ENCODE measurements at places on chromosomes 2 and 18.

DNA sequence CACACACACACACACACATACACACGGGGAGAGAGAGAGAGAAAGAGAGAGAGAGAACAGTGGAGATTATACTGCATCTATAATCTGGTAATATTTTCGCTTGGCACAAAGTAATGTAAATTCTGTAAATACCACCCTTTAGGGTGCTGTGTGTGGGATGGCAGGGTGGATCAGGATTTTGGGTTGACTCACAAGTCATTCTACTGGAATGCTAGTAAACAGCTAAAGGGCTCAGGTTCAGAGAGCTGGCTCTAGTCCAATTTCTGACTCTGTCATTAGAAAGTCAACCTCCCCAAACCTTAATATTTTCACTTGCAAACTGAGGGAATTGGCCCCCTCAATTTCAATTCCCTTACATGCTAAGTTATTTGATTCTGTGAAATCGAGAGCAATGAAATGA is 308.3 kb downstream of the TSN start:
- DNase-seq: no peak

- DNase-seq: no peak
Observed at GRCh38 chr2:8489221-8489620, 192.6 kb upstream of the ID2 start.

GRCh38 chr2:46299365-46300263 is 2.4 kb downstream of the EPAS1 start:
- DNase-seq: peak; percentile 16

DNA sequence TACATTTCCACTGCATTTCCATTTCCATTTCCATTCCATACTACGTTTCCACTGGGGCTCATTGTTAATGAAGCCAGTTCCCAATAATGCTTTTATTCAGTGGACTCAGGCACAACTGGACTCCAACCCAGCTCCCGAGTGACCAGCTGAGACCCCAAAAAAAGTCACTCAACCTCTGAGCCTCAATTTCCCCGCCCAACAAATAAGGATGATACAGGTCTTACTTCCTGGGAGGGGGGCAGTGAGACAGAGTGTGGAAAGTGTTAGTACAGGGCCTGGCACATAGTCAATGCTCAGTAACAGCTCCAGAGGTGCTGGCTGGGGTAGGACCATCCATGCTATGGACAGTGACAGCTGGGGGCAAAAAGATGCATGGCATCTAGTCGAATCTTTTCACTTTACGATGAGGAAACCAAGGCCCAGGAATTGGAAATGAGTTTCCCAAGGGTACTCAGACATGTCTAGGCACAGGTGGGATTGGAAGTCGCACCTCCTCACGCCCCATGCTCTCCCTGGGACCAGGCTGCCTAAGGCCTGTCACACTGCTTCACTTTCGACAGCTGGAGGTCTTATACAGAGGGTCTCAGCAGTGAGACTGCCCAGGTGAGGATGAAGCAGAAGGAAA is 226.5 kb downstream of the ANAPC1 start:
- no peak for DNase-seq

GRCh38 chr2:234977228-234977679 is 25.4 kb downstream of the SH3BP4 start:
- no peak for DNase-seq

DNA sequence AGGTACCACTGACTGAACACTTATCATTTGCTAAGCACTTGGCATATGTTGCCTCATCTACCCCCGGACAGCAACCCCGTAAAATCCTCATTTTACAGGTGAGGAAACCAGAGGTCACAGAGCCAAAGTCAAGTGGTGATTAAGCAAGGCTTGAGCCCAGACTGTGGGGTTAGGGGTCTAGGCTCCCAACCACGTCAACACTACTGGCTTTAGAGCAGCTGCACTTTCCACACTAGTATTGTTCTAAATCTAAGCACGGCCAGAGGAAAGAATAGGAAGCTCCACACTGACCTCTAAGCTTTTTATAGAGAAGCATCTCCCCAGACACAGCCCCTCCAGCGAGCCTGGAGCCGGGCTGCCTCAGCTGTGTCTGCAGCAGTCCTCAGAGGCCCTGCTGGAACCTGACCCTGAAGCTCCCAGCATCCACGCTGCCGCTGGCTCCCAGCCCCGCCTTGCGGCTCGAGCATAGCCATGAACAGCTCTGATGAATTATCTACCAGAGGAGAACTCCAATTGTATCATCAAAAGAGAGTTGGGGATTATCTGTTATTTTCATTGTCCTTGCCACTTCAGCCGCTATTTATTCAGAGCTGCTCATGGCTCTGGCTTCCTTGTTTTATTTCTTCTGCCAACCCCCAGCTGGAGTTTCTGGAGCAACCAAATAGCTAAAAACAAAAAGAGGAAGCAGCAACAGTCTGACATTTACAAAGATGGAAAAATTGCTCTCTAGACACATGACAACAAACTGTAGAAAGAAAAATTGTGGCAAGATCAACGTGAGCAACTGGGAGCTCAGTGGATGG is 62.2 kb upstream of the RTN4 start:
- DNase-seq: peak; percentile 81

DNA sequence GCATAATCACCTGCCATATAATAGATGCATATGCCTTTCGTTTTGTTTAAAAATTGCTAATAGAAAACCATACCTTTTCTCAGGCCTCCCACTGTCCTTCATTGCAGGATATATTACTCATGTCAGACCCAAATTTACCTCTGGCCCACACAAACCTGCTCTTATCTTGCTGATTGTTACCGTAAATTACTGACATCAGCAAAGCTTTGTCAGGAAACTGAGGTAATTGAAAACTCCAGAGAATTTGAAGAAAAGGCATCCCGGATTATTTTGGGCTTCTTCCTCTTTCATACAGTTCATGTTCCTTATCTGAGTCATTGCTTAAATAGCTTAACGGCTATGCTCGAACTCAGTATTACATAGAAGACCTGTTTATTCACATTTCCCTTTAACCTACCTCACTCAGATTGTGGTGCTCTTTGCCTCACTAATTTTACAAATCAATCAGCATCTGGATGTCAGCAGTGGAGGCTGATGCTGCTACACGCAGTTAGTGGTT is 145.7 kb downstream of the ZEB2 start:
- DNase-seq: no peak

GRCh38 chr18:59056706-59057492 is 82.8 kb upstream of the SEC11C start:
- DNase-seq: peak; percentile 69

GRCh38 chr2:210528716-210529115 is 27.7 kb upstream of the CPS1 start:
- DNase-seq: no peak

DNA sequence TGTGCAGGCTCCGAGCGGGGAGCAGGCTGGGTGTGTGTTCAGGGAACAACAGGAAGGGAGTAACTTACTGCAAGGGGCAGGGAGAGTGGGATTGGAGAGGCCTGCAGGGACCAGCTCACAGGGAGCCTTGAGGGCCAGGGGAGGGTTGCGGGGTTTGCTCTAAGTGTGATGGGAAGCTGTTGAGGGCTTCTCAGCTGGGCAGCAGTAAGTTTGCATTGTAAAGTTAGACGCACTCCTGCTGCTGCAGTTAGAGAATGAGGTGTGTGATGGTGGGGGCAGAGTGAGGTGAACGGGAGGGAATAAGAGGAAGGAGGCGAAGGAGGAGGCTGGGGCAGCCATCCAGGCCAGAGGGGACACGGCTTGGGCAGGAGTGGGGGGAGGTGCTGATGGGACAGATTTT is 53.4 kb downstream of the BOLA3 start:
- DNase-seq: no peak

GRCh38 chr2:192499476-192499875 is 304.7 kb upstream of the TMEFF2 start:
- no peak for DNase-seq

Measured in hippocampal formation (tissue), 2 donors.